ENCODE measurements at places on chromosomes 2 and 18.

GRCh38 chr2:167874812-167875211 lies 372.6 kb downstream of the STK39 start:
- DNase-seq, result no peak

DNA sequence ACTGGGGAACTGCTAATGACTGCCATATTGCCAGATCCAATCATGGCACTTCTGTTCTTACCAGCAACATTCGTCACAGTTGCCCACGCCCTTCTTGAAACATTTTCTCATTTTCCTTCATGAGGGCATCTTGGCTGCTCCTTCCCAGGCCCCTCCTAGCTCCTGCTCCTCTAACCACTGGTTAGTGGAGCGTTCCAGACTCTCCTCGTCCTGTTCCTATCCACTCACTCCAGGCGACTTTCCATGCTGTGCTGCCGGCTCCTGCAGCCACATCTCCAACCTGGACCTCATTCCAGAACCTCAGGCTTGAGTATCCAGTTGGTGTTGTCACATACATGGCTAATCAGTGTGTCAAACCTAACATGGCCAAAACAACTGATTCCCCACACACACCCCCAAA lies 1.3 kb upstream of the ADI1 start:
- DNase-seq, result no peak

GRCh38 chr18:68740966-68741365 lies 26.1 kb upstream of the TMX3 start:
- no peak for DNase-seq

GRCh38 chr2:41488888-41489287 lies 558.9 kb upstream of the PKDCC start:
- no peak for DNase-seq
